Activated CD4-positive, CD25-positive, alpha-beta regulatory T cell (primary cell): ENCODE measurements at places on chromosomes 13 and 19.

DNA sequence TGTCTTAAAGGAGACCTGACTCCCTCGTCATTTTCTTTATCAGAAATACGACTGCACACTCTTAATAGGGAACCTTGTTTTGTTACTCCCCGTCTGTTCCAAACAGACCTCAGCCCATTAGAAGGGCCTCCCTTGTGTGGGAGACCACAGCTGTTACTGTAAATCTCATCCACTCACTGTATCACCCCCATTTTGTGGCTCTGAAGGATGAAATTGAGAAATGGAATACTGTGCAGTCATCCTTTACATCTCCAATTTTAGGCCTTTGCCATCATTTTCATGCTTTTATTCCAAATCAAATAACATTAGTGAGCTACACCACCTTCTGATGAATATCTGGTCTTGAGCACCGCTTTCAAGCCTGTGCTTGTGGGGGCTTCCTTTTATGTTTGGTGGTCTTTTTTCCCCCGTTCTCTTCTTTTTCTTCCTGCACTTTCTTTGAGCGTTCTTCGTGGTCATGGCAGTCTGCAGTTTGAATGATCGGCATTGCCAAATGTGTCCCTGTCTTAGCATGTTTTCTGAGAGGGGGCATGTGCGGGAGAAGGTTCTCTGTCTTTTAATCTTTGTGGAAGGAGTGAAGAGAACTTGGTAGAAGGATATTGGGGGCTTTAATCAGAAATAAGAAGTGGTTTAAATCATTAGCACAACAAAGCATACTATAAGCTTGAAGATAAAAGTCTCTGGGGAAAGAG, 65.8 kb downstream of the GGACT start:
- no peak for DNase-seq

GRCh38 chr13:95153647-95154412, 147.4 kb downstream of the ABCC4 start:
- DNase-seq: no peak

- no peak for DNase-seq
Observed at GRCh38 chr19:47693489-47693888, 19.7 kb upstream of the EHD2 start.

- DNase-seq: no peak
Observed at GRCh38 chr13:109836629-109837607, 50.5 kb upstream of the IRS2 start.

GRCh38 chr19:6110360-6110977, at the start of gene RFX2:
Gene RFX2, minus strand, starts transcription at chr19:6110500. Its CDS starts 63,004 bp downstream, at chr19:6047496.
- peak; percentile 95 for DNase-seq

- no peak for DNase-seq
Observed at GRCh38 chr19:33329736-33330135, 27.4 kb upstream of the CEBPA start.

DNA sequence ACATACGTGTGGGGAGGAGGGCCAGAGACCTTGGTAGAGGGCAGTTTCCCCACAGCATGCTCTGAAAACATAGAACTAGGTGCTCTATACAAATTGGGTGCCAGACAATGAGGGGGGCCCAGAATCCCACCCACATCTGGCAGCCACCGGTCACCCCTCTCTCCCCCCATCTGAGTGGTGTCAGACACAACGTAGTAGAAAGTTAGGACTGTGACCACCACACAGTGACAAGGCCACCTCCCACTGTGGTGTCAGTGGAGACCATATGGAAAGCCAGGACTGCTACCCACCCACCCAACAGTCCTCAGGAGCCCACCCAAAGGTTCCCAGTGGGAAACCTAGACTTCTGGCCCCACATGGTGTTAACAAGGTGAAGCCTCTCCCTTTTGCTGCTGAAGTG, 2.1 kb upstream of the ATP4B start:
- DNase-seq: no peak
